ENCODE measurements at places on chromosomes 13 and 19. TPM values are rescaled to one million over a fixed set of nuclear protein-coding genes. Genes with fewer than 3 reads are reported as not detected.

The GAMT gene
- total RNA-seq = 45.3 TPM

The ADGRL1 gene
- 3.8 TPM for total RNA-seq

The FCER2 gene
- total RNA-seq = not detected

The MEF2B gene
- 0.66 TPM for total RNA-seq

The ZNF99 gene
- total RNA-seq = not detected

The CAMSAP3 gene
- 5.1 TPM for total RNA-seq

The KANK2 gene
- total RNA-seq = 41.9 TPM

The KIR2DL3 gene
- not detected for total RNA-seq

The OLFM2 gene
- total RNA-seq = 7.5 TPM

The ZIC2 gene
- 8.1 TPM for total RNA-seq

The KASH5 gene
- not detected for total RNA-seq

The SIGLEC8 gene
- total RNA-seq = not detected

The CLEC17A gene
- total RNA-seq = not detected

The MATK gene
- total RNA-seq = 1.2 TPM

The GJB2 gene
- 0.53 TPM for total RNA-seq

The ZNF681 gene
- total RNA-seq = not detected

The ZNF468 gene
- total RNA-seq = 0.78 TPM

The NEK3 gene
- total RNA-seq = 9.7 TPM

The ZNF497 gene
- total RNA-seq = 1.8 TPM

The ABHD8 gene
- total RNA-seq = 3.2 TPM

The VSTM1 gene
- not detected for total RNA-seq

The VSTM2B gene
- not detected for total RNA-seq

The KCNJ14 gene
- 1.7 TPM for total RNA-seq

The PLIN5 gene
- not detected for total RNA-seq

The SIGLEC5 gene
- not detected for total RNA-seq

The IGFL1 gene
- 3.8 TPM for total RNA-seq

The S1PR4 gene
- total RNA-seq = not detected

The RUBCNL gene
- 0.08 TPM for total RNA-seq

The PGLYRP1 gene
- total RNA-seq = not detected

The ZNF790 gene
- total RNA-seq = 0.17 TPM

The OCEL1 gene
- 13.5 TPM for total RNA-seq

The C5AR2 gene
- 9.9 TPM for total RNA-seq

The LHB gene
- total RNA-seq = not detected

The MIA gene
- not detected for total RNA-seq

The IZUMO2 gene
- not detected for total RNA-seq

The NDUFB7 gene
- 207 TPM for total RNA-seq

The ZNF112 gene
- total RNA-seq = 2.0 TPM

The PTPRH gene
- total RNA-seq = 5.8 TPM

The CPB2 gene
- not detected for total RNA-seq

The ZSWIM9 gene
- 9.3 TPM for total RNA-seq

The ZNF530 gene
- 5.1 TPM for total RNA-seq

The GFY gene
- total RNA-seq = 0.14 TPM

The MYH14 gene
- total RNA-seq = 7.5 TPM

The COG3 gene
- 13.7 TPM for total RNA-seq
